Omental fat pad (tissue), 4 donors: ENCODE measurements at places on chromosomes 1 and 21. TPM values are rescaled to one million over a fixed set of nuclear protein-coding genes. Genes with fewer than 3 reads are reported as not detected.

GRCh38 chr1:65164633-65165032 lies 16.6 kb downstream of the AK4 start:
- no peak for DNase-seq

- DNase-seq, result no peak
These were observed 189.1 kb upstream of the C1orf87 start for GRCh38 chr1:60262701-60263100.

DNA sequence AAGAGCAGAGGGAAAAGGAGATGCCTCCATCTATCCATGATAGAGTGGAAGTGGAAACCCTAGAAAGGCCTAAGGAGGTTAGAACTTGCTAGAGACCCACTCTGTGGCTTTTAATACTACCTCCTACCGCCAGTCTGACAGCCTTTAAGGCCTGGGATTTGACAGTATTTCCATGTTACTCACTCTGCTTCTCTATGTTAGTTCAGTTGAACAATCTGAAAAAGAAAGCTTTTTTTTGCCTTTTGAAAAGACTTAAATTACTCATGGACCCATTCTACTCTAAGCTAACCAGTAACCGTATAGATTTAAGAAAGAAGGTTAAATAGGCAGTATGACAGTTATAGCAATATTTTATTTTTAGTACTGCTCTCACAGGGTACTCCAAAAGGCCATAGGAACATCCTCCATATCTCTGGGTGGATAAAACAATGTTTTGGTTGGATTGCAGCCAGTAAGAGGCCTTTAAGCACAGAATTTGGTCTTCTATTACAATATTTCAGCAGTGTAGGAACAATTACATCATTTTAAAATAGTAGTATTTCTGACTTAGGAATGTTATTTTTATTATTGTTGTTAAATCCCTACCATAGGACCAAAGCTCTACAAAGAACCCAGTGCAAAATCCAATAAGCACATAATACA lies 15.9 kb upstream of the GPR25 start:
- DNase-seq, result no peak

The CROCC gene
- total RNA-seq, result 11.4 TPM

The FMOD gene
- 50.6 TPM for total RNA-seq
